ENCODE measurements at places on chromosomes 12 and 14.

DNA sequence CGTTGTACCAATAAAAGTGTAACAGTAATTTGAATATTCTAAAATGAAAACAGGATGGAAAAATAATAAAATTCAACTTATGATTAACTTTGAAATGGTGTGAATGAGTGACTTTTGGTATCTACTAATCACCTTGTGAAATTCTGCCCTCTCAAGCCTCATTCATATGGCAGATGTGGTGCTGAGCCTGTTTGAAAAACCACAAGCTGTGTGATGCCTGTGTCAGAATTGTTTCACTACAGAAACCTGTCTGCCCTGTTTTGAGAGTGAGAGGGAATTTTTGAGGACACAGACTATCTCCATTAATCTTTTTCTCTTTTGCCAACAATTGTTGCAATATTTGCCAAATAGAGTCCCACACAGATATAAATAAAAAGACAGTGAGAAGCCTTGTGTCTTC is 3.9 kb upstream of the RNU6-7 start:
- DNase-seq = peak; percentile 63

- no peak for DNase-seq
Measured at GRCh38 chr12:18905134-18905533, 167.2 kb downstream of the CAPZA3 start.

- no peak for DNase-seq
Measured at GRCh38 chr12:49647827-49648711, 24.7 kb downstream of the PRPF40B start.

DNA sequence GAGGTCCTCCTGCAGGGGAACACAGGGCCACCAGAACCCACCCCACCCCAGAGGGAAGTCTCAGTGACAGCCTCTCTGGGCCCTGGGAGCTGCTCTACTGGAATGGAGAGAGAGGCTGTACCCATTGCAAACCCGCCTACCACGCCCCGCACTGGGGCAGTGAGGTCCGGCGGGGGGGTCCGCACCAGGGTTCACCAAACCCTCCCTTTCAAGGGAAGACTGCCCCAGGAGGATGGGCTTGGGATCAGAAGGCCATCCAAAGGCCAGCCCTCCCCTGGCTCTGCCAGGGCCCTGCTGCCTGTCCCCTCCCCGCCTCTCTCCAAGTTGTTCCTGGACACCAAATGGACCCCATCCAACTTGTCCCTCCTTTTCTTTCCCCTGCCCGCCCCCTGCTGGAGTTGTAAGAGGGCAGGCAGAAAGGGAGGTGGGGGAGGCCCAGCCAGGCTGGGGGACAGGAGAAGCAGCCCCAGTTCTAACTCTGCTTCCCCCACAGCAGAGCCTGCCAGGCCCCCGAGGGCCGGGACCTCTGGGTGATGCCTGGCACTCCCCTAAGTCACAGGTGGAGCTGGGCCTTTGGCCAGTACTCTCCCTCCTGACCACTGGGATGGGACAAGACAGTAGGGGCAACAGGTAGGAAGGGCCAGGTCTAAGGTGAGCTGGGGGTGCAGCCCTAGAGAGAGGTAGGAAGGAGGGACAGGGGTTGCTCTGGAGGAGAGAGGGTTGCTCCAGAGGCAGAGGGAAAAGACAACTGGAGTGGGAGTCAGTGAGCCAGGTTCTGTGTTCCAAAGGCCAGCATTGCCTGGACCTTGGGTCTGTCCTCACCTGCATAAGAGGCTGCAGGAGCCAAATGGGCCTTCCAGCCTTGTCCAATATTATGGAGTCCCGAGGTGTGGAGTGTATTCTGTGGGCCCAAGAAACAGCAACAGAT is 3.2 kb upstream of the DIO3 start:
- no peak for DNase-seq

DNA sequence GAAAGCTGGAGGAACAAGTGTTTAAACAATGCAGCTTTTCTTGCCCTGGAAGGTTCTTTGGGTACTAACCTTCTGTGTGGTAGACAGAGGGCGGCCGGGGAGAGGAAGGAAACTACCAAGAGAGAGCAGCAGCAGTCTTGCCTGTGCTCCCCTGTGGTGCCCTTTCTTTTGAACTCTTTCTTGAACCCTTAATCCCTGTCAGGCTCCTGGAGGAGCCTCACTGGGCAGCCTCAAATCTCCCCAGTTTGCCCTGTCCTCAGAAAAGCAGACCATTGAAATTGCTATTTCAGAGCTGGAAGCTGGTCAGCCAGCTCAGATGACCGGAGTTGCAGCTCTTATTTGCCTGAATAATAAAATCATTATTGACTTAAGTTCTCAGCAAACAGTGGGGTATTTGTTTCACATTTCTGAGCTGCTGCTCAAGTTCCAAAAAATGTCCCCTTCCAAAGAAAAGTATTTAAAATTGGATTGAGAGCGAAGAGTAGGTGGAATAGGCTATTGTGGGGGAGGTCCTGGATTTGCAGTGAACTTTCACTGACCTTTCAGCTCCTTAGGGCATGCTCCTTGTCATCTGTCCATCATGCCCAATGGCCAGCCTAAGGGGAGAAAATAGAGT is 42.1 kb upstream of the RNASE3 start:
- no peak for DNase-seq

DNA sequence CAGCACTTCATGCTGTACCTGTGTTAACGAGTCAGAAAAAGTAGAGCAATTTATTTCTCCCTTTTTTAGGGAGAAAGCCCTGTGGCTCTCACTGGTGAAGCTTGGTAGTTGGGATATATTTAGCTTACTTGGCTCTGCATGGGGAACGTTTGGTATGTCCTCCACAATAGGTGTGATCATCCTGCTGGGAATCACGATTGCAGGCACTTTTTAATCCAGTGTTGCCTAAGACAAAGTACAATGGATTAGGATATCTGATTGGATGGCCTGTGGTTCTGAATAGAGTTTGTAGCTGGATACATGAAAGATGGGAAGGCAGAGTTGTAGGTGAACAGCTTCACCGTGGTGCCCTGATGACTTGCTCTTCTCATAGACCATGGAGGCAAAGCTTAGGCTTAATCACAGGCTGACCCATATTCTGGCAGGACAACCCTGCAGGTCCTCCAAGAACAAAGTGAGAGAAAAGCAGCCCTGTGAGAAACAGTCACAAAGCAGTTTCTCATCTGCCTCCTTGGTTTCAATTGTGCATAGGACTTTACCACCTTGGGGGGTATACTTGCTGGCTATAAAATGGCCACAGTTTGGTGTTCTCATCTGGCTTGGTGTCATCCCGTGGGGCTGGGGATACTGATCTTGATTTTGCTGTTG is 7.5 kb downstream of the RESF1 start:
- no peak for DNase-seq

GRCh38 chr14:81625343-81625742 is 91.7 kb upstream of the SEL1L start:
- DNase-seq = peak; percentile 9

DNA sequence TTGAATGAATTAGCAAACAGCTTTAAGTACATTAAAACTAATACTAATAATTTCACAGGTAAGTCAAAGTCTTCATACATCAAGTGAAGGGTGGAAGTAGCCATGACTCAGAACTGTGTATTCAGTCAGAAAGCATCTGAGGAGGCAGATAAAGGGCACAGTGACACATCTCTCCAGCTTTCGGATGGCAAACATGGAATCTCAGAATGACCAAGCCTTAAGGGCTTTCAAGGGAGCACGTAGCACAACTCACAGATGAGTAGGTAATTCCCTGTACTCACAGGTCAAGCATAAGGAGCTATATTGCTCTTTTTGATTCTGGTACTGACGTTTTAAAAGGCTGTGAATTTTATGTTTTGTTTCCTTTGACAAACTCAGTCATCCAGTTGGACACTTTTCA is 56.0 kb downstream of the MDGA2 start:
- DNase-seq = no peak

GRCh38 chr14:34361504-34362011 is 100.5 kb downstream of the SPTSSA start:
- DNase-seq = no peak

GRCh38 chr14:52351233-52352060 is 37.3 kb downstream of the PTGER2 start:
- no peak for DNase-seq

GRCh38 chr14:88346048-88346639 is 23.1 kb upstream of the KCNK10 start:
- no peak for DNase-seq

- DNase-seq = no peak
Measured at GRCh38 chr14:69288956-69289705, 29.2 kb downstream of the GALNT16 start.

GRCh38 chr12:128986957-128987356 is 133.7 kb downstream of the GLT1D1 start:
- DNase-seq = no peak

- peak; percentile 13 for DNase-seq
Measured at GRCh38 chr14:72513965-72514659, 379.8 kb downstream of the DPF3 start.

- DNase-seq = peak; percentile 74
Measured at GRCh38 chr12:108568338-108569154, 6.2 kb downstream of the ISCU start.

- no peak for DNase-seq
Measured at GRCh38 chr12:94979941-94980340, 23.6 kb downstream of the NDUFA12 start.

GRCh38 chr12:7039403-7039802 is 21.1 kb upstream of the C1S start:
- DNase-seq = no peak

DNA sequence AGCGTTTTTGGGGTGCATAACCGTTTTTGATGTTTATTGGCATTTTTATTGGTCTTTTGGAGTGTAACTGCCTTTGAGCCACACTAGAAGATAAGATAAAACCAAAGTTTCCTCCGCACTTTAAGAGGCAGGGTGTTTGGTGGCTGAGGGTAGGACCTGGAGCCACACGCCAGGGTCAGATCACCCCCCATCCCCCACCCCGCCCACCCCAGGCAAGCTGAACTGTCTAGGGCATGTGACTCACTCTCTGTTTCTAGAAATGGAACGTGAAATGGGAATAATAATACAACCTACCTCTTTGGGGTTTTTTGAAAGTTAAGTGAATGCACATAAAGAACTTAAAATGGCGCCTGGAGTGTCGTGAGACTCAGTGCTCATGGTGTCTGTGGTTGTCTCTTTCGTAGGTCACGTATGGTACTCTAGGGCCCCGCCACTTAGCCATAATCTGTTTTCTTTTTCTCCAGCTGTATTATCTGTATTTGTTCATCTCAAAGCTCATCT is 56.0 kb downstream of the PPP2R5C start:
- no peak for DNase-seq

All from RPMI8226 (cell line).